ENCODE measurements at places on chromosomes 16 and 17.

DNA sequence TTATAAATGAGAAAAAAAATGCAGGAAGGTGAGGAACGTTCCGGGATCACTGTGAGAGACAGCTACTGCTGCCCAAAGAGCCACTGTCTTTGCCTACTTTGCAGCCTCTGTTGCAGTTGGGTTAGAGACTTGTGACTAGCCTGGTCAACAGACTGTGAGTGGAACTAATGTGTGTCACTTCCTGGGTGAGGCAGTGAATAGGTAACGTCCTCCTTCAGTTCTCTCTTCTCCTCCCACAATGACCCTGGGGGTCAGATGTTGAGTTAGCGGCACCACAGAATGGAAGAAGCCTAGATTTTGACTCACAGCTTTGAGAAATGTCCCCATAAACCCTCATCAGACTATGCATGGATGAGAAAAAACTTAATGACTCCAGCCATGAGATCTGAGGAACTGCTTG is 5.2 kb downstream of the C16orf46 start:
- no peak for DNase-seq

GRCh38 chr16:67546761-67547422 is 15.4 kb upstream of the CTCF start:
- DNase-seq: peak; percentile 71

- no peak for DNase-seq
Observed at GRCh38 chr17:80527016-80527645, 17.5 kb upstream of the RPTOR start.

- no peak for DNase-seq
Observed at GRCh38 chr17:37106049-37106448, 157.3 kb downstream of the AATF start.

DNA sequence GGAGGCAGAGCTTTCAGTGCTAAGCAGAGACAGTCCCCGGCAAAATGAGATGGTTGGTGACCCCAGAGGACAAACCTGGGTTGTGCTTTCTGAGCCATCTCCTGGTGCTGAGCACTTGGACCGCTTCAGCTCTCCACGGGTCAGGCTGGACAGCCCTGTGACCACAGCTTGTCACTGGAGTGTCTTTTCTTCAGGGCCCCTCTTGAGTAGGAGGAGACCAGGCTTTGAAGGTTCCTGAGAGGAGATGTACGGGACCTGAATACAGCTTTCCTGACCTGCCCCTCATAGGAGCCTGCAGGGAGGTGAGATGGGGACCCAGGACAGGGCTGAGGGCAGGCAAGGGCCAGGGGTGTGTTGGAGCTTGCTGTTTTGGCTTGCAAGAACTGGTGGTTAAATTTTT is 17.8 kb upstream of the ADGRG1 start:
- DNase-seq: no peak

DNA sequence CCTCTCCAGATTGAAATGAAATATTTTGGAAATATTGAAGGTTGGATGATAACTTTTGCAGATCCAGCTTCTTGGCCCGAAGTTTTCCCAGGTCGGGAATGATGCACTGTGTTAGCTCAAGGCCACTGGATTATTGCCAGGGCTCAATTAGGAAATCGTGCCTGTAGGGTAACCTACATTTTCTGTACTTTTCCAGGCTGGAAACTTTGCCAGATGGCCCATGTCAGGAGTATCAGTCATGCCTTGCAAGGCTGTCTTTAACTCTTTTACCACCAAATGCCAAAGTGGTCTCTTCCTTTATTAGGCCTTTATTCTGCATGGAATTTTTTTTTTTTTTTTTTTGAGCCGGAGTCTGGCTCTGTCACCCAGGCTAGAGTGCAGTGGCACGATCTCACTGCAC is 8.9 kb upstream of the SEC14L1 start:
- no peak for DNase-seq

DNA sequence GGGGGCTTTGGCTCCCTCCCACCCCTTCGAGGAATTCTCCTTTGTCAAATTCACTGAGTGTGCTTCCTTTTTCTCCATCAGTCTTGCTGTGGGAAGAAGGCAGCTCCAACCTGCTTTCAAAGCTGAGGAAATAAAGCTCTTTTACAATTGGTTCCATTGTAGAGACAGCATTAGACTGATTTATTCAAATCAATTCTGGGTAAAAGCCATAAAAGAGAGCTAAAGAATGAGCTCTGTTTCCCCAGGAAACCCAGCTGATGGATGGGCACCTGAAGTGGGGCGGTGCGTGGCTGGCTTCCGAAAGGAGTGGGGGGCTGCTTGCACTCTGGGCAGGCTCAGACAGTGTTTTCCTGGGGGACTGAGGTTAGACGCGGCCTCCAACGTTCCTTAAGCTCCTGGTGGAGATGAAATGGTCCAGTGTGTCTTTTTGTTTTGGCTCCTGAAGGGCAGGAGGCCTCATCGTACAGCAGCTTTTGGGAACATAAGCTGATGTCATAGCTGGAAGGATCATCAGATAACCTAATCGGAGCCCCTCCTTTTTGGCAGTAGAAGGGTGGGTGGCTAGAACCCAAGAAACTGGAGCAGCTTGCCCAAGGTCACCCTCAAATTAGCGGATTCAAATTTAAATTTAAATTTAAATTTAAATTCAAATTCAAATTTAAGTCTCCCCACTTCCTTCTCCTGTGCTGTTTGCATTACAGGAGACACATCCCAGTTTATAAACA is 128.5 kb upstream of the EEF2KMT start:
- no peak for DNase-seq

- no peak for DNase-seq
Observed at GRCh38 chr16:47018223-47018891, 44.9 kb upstream of the DNAJA2 start.

DNA sequence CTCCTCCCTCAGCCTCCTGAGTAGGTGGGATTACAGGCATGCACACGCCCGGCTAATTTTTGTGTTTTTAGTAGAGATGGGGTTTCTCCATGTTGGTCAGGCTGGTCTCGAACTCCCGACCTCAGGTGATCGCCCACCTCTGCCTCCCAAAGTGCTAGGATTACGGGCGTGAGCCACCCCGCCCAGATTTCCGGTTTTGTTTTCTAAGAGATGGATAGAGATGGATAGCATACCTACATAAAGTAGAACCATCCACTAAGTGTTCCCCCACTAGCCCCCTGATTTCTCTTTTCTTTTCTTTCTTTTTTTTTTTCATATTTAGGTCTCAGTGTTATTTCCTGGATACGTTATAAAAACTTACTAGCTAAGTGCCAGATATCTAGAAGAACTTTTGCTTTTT is 2.0 kb downstream of the WSB1 start:
- DNase-seq: no peak

GRCh38 chr17:41919165-41919817 is 540 bp upstream of the ACLY start:
- no peak for DNase-seq

GRCh38 chr17:61480414-61480807 is 28.2 kb downstream of the TBX4 start:
- no peak for DNase-seq

DNA sequence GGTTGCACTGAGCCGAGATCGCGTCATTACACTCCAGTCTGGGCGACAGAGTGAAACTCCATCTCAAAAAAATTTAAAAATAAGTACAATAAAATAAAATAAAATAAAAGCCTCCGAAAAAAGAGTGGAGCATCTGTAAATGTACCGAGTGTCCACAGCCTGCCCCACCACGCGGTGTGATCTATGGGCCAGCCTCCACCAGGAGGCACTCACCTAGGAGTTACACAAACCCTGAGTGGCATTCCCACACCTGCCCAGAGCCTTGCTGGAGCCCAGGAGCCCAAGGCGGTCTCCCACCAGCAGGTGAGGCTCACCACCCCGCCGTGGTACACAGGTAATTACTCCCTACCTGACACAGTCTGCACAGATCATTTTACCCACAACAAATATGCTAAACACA is 183.2 kb downstream of the ZNF423 start:
- DNase-seq: no peak

All from D721Med (cell line).